ENCODE measurements at places on chromosomes 7 and 10. TPM values are rescaled to one million over a fixed set of nuclear protein-coding genes. Genes with fewer than 3 reads are reported as not detected.
A peak's percentile ranks its signal among the peaks of the same experiment; 100 is the strongest.

FBH1 gene
- total RNA-seq, result 81.0 TPM

- no peak overlapping the region for H3K4me3 ChIP-seq
- H3K27me3 ChIP-seq, result no peaks in the 10 kb centered on the region
- H3K4me1 ChIP-seq, result no peaks in the 10 kb centered on the region
- no peak overlapping the region for H3K27ac ChIP-seq
- DNase-seq, result no peak
- H3K36me3 ChIP-seq, result no peaks in the 10 kb centered on the region
Observed at GRCh38 chr7:24866004-24866615, 108.8 kb upstream of the GSDME start.

DNA sequence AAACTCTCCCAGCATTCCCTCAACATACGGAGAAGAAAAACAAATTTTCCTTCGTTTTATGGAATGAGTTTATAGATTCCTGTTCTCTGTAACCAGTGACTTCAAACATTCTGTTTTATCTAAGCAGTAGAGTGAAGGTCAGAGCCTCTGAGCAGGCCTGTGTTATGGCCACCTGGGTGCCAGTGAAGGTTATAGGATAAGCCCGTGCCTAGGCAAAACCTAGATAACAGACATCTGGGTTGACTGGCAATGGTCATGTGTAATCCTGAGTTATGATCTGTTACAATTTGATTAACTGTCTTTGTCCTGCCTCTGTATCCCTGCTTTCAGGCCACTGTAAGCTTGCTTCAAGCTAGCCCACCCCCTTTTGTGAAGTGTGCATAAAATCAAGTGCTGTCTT is 8.3 kb downstream of the LSM5 start:
- no peak overlapping the region for H3K27ac ChIP-seq
- H3K27me3 ChIP-seq, result no peaks in the 10 kb centered on the region
- no peak for DNase-seq
- H3K4me1 ChIP-seq, result no peaks in the 10 kb centered on the region
- no peak overlapping the region for H3K4me3 ChIP-seq

DNA sequence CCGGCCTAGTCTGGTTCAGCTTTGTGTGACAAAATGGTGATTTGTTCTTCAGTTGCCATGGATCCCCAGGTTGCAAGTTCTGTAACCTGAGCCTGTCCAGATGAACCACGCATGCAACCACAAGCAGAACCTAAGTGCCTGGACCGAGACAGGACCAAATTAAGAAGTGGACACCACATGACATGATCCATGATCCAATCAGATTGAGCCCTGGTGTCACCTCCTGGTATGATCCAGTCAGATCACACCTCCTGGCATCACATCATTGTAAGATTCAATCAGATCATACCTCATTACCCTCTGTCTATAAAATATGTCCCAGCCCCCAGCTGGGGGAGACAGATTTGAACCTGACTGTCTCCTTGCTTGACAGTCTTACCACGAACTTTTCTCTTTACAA is 70.0 kb downstream of the MALSU1 start:
- no peak for DNase-seq
- H3K27ac ChIP-seq, result no peak overlapping the region
- H3K27me3 ChIP-seq, result no peaks in the 10 kb centered on the region
- H3K4me1 ChIP-seq, result no peaks in the 10 kb centered on the region

CALML5 gene
- not detected for total RNA-seq

DNA sequence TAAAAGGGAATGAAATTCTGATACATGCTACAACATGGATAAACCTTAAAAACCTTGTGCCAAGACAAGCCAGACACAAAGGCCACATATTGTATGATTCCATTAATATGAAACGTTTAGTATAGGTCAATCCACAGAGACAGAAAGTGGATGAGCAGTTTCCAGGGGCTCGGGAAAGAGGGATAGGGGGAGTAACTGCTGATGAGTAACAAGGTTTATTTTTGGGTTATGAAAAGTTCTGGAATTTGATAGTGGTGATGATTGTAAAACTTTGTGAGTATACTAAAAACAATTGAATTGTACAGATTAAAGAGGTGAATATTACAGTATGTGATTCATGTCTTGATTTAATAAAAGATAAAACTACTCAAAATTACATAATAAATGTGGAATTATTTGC is 19.1 kb upstream of the SLC13A1 start:
- H3K4me1 ChIP-seq, result no peaks in the 10 kb centered on the region
- H3K27me3 ChIP-seq, result no peaks in the 10 kb centered on the region
- no peak overlapping the region for H3K27ac ChIP-seq
- DNase-seq, result no peak
- H3K36me3 ChIP-seq, result no peaks in the 10 kb centered on the region
- H3K4me3 ChIP-seq, result no peak overlapping the region

DNA sequence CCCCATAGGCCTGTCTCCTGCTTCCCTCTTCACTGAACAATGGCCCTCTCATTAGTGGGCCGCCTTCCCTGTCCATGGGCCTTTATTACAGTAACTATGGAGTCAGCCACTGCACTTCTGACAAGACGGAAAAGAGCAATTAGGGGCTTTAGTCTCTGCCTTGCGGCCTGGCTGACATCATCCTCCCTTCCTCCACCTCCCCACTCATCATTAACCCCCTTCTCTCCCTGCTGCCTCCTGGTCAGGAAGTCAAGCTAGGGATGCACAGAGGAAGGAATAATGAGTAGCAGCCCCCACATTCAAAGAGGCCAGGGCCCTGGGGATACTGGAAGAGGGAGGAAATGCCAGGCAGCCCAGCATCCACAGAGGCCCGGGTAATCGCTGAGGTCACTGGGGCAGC is 101.6 kb upstream of the PLXNA4 start:
- no peaks in the 10 kb centered on the region for H3K36me3 ChIP-seq
- H3K27me3 ChIP-seq, result no peaks in the 10 kb centered on the region
- no peak overlapping the region for H3K4me3 ChIP-seq
- no peaks in the 10 kb centered on the region for H3K4me1 ChIP-seq

PRSS1 gene
- not detected for total RNA-seq

DNA sequence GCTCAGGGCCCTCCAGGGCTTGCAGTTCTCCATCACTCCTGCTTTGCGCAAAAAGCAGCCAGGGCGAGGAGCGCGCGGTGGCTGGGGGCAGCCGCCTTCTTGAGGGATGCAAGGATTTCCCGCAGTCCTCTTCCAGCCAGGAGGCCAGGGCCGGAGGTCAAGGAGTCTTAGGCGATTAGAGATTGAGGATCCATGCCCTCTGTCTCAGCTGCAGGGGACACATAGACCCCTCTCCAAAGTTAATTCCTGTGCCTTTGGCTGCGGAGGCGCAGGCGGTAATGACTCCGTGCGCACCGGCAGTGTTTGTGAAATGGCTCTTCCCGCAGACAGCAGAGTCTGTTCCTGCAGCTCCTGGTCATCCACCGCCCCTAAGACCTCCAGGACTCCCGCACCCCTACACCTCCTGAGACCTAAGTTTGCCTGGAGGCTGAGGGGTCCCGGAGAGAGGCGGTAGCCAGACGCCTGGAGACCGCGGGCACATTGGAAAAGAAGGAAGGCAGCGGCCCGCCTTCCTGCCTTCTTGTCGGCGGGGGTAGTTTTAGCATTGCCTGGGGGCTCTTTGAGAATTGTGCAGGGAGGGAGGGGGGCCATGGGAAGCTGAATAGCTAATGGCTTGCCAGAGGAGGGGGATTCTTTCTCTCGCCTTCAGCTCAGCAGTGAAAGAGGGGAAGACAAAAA is 3.3 kb upstream of the NEUROG3 start:
- H3K27me3 ChIP-seq, result peaks cover 38% of the 10 kb centered on the region
- no peaks in the 10 kb centered on the region for H3K36me3 ChIP-seq
- no peaks in the 10 kb centered on the region for H3K4me1 ChIP-seq

GRCh38 chr7:68911754-68912153 is 686.5 kb upstream of the AUTS2 start:
- H3K27me3 ChIP-seq, result no peaks in the 10 kb centered on the region
- no peak overlapping the region for H3K27ac ChIP-seq
- H3K4me3 ChIP-seq, result no peak overlapping the region

- H3K4me3 ChIP-seq, result no peak overlapping the region
- H3K4me1 ChIP-seq, result peaks cover 8% of the 10 kb centered on the region
- peaks cover 20% of the 10 kb centered on the region for H3K27me3 ChIP-seq
Observed at GRCh38 chr7:155215576-155216325, 81.9 kb upstream of the INSIG1 start.

SPOCK2 gene
- 5.8 TPM for total RNA-seq

SYT15 gene
- 1.4 TPM for total RNA-seq

DNA sequence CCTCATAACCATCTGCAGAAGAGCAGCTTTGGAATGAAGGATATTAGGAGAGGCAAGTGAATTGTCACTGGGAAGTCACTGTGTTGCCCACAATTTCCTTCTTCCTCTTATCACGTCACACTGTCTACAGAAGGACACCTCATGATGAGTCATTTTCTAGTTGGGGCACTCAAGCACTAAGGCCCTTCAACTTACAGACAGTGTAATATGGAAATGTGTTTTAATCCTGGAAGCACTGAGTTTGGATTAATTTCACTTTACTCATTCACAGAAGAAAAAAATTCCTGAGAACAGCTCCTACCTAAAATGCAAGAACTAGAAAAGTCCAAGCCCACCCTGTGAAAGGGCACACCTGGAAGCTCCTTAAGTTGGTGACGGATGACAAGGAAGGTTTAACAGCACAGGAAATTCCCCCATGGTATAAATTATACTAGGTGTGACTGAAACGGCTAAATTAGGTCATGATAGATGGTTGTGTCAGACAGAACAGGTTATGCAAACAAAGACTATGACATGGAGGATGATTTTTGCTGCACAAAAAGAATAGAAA is 56.6 kb downstream of the PARD3 start:
- no peak overlapping the region for H3K4me3 ChIP-seq
- peaks cover 66% of the 10 kb centered on the region for H3K4me1 ChIP-seq
- no peaks in the 10 kb centered on the region for H3K27me3 ChIP-seq
- DNase-seq, result no peak
- H3K27ac ChIP-seq, result peak overlapping the region; percentile 42

ACTR1A gene
- total RNA-seq, result 124 TPM

DNA sequence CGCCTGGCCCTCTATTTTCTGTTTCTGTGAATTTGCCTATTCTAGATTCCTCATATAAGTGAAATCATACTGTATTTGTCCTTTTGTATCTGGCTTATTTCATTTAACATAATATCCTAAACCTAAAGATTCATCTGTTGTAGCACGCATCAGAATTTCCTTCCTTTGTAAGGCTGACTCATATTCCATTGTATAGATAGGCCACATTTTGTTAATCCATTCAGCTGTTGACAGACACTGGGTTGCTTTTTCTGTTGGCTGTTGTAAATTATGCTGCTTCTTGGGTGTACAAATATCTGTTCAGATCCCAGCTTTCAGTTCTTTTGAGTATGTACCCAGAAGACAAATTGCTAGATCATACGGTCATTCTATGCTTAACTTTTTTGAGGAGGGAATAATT is 28.8 kb upstream of the CUL1 start:
- H3K27ac ChIP-seq, result no peak overlapping the region
- no peak for DNase-seq
- no peaks in the 10 kb centered on the region for H3K27me3 ChIP-seq

Measured in sigmoid colon (tissue), 7 donors.